T-helper 1 cell (primary cell): ENCODE measurements at places on chromosomes 2 and 18.

DNA sequence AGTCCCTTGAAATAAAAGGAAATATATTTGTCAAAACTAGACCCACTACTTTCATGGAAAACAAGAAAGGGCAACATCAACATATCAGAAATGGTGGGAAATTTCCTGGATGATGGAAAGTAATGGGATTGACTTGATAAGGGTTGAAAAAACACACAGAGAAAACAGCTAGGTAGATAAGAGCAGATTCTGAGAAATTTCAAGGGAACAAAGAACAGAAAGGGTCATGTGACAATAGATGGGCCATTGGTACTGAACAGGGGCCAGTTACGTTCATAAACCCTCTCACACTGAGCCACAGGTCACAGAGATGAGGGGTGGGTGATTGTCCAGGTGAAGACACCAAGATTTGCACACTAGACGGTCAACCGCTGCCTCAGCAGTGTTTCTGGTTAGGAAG lies 98.7 kb downstream of the QPCT start:
- no peak for DNase-seq

DNA sequence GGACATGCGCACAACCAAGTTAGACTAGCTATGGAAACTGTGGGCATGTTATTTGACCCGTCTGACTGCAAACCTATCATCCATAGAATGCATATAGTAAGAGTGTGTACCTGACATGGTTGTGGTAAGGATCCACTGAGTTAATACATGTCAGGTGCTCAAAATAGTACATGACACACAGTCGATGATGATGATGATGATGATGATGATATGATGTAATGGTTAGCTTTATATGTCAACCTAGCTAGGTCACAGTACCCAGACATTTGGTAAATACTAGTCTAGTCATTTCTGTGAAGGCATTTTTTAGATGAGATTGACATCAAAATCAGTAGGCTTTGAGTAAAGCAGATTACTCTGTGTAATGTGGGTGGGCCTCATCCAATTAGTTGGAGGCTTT lies 204.1 kb downstream of the AFF3 start:
- no peak for DNase-seq

DNA sequence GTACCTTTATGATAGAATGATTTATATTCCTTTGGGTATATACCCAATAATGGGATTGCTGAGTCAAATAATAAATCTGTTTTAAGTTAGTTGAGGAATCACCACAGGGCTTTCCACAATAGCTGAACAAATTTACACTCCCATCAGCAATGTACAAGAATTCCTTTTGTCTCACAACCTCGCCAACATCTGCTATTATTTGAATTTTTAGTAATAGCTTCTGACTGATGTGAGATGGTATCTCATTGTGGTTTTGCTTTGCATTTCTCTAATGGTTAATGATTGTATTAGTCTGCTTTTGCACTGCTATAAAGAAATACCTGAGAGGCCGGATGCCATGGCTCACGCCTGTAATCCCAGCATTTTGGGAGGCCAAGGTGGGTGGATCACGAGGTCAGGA lies 1387.6 kb upstream of the ACVR2A start:
- DNase-seq, result no peak

DNA sequence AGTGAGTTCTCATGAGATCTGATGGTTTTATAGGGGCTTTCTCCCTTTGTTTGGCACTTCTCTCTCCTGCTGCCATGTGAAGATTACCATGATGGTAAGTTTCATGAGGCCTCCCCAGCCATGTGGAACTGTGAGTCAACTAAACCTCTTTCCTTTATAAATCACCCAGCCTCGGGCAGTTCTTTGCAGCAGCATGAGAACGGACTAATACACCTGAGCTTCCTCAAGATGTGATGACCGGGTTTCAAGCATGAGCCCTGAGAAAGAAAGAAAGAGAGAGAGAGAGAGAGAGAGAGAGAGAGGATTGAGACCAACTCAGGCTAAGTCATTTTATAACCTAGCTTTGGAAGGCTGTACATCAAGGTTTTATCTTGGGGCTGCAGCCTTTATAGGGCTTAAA lies 167.7 kb upstream of the SERPINE2 start:
- DNase-seq, result no peak

GRCh38 chr2:84755096-84755495 lies 125.8 kb downstream of the TRABD2A start:
- no peak for DNase-seq

- DNase-seq, result no peak
Observed at GRCh38 chr2:121130301-121130850, 154.6 kb downstream of the TFCP2L1 start.

GRCh38 chr18:53567929-53568574 lies 656.4 kb downstream of the MBD2 start:
- DNase-seq, result no peak

DNA sequence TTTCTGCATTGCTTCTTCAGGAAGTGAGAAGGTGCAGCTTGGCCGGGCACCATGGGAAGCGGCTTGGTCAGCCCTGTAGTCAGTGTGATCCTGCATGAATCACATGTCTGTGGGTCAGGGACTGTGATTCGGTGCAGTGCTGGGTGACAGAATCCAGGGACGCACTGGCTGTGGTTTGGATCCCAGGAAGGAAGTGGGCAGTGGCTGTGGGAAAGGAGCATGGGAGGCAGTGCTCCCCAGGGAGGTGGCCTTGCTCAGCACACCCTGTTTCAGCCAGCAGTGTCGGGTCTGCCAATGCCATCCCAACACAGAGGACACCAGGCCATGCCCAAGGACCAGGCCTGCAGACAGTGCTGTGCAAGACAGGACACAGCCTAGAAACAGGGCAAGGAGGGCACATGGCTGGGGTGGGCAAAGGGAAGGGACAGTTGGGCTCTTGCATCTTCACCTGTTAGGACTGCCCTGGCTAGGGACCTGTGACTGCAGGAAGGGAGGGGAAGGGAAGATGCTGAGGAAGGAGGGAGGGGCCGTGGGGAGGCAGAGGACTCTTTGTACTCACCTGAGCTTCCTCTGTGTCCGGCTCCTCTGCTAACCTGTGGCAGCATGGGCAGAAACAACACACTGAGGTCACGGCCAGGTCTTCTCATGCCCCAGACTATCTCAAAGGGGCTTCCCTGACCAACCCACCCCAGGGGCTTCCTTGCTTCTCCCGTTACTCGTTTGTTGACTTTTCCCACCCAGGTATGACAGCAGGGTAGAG lies 37.2 kb upstream of the DNMT3A start:
- DNase-seq, result no peak

DNA sequence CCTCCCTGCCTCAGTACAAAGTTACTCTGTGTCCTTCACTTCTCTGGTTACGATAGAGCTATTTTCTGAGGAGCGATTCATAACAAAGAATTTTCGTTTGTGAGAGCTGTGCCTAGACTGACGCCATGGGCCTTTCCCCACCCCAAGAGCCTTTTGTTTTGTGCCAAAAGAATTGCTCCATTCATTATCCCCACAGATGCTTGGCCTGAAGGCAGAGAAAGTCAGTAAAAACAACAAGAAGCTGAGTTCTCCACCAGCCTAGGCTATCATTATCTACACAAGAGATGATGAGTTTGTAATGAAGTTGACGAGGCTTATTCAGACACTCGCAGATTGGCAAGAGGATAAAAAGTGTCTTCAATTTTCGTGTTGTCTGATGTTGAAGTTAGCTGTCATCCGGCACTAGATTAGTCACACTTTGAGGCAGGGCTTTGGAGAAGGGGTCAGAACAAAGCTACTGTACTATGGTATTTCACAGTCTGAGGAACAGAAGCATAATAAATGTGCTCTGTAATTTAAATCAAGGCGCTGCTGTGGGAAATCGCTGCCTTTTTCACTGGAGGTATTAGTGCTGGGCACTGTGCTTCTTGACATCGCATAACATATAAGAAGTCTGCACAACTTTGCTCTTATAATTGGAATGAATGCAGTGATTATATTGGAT lies 278.4 kb upstream of the FIGN start:
- DNase-seq, result no peak

- DNase-seq, result no peak
Observed at GRCh38 chr2:120736624-120737339, 1.1 kb downstream of the GLI2 start.

DNA sequence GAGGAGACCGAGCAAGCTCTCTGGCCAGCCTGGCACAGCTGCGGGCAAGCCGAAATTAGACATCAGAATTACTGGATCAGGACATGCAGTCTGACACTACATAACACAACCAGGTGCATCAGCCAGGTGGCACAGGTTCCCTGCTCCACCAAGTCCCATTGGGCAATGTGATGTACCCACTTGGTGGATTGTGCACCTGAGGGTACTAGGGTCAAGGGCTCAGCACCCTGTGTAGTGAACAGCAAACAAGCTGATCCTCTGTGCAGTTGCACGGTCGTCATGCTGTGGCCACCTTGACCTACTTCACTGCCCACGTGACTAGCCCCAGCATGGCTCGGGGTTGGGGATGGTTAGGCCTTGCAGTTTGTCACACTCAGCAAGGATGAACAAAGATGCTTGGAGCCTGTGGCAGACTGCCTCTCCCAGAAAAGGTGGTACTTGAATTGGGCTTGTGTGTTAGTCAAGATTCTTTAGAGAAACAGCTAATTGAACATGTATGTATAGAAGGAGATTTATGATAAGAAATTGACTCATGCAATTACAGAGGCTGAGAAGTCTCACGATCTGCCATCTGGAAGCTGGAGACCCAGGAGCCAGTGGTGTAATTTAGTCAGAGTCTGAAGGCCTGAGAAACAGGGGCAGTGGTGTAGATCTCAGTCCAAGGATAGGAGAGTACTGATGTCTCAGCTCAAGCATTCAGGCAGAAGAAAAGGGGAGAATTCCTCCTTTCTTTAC lies 71.4 kb upstream of the TMEM87B start:
- DNase-seq, result no peak

DNA sequence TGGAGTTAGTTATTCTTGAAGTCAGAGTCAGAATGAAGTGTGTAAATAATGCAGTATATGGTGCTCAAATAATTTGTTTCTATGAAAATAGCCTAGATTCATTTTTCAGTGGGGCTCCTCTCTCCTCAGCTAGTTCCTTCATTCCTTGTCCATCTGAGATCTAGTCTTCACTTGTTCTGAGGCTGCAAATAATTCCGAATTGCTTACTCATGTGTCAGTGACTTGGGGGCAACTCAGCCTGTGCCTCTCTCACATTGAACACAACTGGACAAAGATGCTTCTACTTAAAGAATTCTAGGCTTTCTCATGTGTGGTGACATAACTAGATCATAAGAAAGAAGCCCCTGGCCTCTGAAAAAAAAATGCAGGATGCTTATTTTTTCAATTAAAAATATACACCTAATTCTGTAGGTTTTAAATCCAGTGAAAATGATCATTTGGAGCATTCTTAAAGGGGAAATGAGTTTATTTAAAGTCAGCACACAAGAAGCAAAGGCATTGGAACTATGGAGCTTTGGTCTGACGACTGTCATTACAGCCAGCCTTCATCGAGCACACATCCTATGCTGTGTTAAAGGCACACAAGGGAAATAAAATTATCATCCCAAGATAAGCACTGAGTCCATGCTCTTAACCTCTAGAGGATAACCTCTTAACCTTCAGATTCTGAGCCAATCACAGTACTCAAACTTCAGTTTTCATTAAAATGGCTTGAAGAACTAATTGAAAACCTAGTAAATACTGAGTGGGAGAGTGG lies 24.8 kb upstream of the SCN7A start:
- DNase-seq, result no peak

DNA sequence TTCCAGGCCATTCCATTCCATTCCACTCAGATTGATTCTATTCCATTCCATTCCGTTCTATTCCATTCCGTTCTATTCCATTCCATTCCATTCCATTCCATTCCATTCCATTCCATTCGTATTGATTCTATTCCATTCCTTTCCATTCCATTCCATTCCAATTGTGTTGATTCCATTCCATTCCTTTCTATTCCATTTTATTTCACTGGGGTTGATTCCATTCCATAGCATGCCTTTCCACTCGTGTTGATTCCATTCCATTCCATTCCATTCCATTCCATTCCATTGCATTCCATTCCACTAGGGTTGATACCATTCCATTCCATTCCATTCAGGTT lies 1142.3 kb downstream of the RPIA start:
- no peak for DNase-seq

- no peak for DNase-seq
Observed at GRCh38 chr18:3472681-3473544, 22.9 kb downstream of the TGIF1 start.

GRCh38 chr2:207830778-207831438 lies 61.2 kb upstream of the FZD5 start:
- DNase-seq, result no peak

GRCh38 chr2:241069821-241070281 lies 32.2 kb downstream of the MTERF4 start:
- DNase-seq, result no peak

GRCh38 chr2:139007130-139007529 lies 226.9 kb upstream of the NXPH2 start:
- no peak for DNase-seq

DNA sequence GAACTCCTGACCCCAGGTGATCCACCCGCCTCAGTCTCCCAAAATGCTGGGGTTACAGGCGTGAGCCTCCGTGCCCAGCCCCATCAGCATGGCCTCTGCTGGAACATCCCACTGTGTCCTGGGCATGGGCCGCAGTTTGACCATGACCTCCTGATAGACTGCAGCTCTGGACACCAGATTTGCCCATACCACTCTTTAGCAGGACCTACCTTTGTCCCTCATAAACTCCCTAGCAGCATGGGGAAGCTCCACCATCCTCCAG lies 92.6 kb downstream of the MYCN start:
- no peak for DNase-seq

- no peak for DNase-seq
Observed at GRCh38 chr18:49517483-49517882, 30.4 kb upstream of the C18orf32 start.

GRCh38 chr2:18551169-18551568 lies 9.3 kb downstream of the RDH14 start:
- no peak for DNase-seq

DNA sequence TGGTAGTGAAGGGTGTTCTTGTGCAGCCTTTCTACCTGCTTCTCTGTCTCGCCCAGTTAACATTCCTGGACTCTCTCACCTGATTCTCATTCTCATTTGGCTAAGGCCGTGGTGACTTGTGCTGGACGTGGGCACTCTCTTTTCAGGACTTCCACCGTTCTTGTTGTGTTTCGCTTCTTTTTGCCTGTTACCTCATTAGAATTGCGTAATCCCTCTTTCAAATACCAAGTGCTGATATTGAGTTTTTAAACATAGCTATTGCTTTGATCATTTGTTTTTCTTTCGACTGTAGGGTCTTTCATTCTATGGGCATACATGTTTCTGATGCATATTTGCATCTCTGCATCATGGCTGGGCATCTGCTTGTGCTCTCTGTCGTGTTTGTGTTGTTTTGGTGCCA lies 287.0 kb downstream of the ALPK2 start:
- no peak for DNase-seq

GRCh38 chr2:169363560-169364150 lies 1.3 kb upstream of the LRP2 start:
- no peak for DNase-seq

- no peak for DNase-seq
Observed at GRCh38 chr2:156005999-156006712, 326.4 kb downstream of the NR4A2 start.

DNA sequence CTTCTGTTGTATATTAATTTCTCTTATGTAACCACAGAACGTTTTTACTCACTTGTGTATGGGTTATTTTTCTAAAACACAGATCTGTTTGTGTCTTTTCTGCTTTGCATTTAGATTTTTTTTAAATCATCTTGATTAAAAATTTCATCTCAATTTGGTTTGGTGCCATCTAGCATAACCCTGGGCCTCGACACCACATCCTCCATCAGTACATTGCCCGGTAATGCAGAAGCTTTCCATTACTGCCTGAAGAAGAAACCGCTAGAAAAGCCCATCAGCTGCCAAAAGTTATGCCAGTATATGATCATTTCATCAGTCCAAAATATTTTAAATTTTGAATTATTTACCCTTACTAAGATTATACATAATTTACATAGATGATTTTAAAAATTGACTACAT lies 26.2 kb downstream of the MAPRE2 start:
- DNase-seq, result no peak

GRCh38 chr2:147631294-147631693 lies 213.5 kb upstream of the ACVR2A start:
- no peak for DNase-seq
